ENCODE measurements at places on chromosomes 12 and 14.

DNA sequence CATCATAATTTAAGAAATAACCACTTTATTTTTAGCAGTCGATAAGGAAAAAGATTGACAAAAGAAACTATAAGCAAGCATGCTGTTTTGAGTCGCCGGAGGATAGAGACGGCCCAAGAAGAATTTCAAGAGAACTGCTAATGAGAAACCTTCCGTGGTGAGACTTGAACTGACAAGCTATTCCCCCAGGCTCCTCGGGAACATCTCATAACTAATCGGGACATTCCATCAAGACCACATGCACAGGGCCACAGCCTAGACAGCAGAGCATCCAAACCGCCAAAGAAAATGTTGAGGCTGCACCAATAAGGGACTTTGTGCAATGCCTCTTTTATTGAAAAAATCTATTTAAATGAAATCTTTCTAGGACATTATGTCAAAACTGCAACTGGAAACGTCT, 51.0 kb downstream of the YEATS4 start:
- DNase-seq, result no peak

GRCh38 chr12:3792623-3793288, 39.8 kb upstream of the CRACR2A start:
- DNase-seq, result no peak

- no peak for DNase-seq
These were observed 137.5 kb upstream of the KRAS start for GRCh38 chr12:25388183-25388582.

GRCh38 chr14:89773644-89774316, 180.8 kb downstream of the EFCAB11 start:
- DNase-seq, result no peak

GRCh38 chr12:46945591-46945990, 119.8 kb upstream of the SLC38A4 start:
- no peak for DNase-seq

DNA sequence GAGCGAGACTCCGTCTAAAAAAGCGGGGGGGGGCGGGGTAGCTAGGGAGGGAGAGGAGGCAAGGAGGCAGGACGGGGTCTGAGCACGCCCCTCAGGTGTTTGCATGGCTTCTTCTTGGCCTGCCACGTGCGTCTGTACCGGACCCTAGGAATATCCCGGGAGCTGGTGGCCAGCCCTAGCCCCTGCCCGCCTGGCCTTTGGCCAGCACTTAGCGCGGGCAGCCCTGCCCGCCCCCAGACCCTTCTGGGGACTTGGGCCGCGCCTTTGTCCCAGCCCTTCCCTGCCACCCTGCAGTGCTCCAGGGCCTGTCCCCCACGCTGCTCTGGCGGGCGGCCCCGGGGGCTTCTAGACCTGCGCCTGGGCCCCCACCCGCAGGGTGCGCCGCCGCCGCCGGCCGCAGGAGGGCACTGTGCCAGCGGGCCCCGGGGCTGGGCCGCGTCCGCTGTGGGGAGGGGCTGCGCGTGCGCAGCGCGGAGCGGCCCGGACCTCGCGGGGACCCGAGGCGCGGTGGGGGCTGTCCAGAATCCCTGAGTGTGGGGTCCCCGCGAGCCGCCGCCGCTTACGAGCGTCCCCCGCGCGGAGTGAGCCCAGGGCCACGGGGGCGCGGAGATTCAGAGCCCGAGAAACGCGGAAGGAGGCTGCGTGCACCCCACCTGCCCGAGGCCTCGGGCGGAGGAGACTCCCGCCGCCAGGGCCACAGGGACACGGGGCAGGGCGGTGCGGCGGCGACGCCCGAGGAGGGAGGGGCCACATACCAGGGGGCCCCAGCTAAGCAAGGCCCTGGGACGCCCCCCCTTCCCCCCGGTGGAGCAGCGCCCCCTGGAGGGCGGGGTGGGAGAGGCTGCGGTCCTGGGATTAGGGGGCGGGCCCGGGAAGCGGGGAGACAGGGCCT, 21.0 kb downstream of the SLC25A29 start:
- peak; percentile 48 for DNase-seq

GRCh38 chr12:30691122-30691879, 4.4 kb downstream of the IPO8 start:
- DNase-seq, result no peak

GRCh38 chr12:123058481-123058880, 78.0 kb downstream of the ARL6IP4 start:
- no peak for DNase-seq

GRCh38 chr14:22375321-22375930, 213.6 kb downstream of the DAD1 start:
- no peak for DNase-seq

- DNase-seq, result no peak
These were observed 7.7 kb upstream of the IFNG-AS1 start for GRCh38 chr12:67981287-67982162.

DNA sequence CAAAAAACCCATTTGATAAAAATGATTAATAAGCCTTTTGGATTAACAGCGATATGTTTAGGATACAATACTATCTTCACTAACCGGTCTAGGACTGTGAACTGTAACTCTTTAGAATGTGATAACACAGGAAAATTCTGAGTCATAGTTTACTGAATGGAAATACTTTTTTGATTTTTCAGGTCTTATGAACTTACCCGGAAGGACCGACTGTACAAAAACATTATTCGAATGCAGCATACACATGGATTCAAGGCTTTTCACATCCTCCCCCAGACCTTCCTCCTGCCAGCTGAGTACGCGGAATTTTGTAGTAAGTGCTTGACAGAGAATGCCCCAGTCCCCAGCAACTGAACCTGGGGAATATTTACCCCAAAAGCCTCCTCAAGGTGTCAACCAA, 29.0 kb downstream of the TTLL5 start:
- no peak for DNase-seq

- DNase-seq, result no peak
These were observed 16.1 kb upstream of the KRT80 start for GRCh38 chr12:52207895-52208294.

- no peak for DNase-seq
These were observed 155.4 kb upstream of the EGLN3 start for GRCh38 chr14:34106310-34106709.

DNA sequence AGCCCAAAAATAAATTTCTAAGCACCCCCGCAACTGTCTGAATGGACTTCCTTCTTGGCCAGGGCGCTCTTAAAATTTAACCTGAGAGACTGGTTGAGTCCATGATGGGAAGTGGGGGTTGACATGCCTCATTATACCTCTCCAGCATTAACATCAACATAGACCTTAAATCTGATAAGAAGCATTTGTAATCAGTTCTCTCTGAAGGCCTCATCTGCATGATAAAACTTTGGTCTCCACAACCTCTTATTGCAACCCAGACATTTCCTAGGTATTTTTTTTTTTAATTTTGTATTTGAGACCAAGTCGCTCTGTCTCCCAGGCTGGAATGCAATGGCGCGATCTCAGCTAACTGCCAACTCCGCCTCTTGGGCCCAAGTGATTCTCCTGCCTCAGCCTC, 10.4 kb upstream of the SLC8B1 start:
- no peak for DNase-seq

DNA sequence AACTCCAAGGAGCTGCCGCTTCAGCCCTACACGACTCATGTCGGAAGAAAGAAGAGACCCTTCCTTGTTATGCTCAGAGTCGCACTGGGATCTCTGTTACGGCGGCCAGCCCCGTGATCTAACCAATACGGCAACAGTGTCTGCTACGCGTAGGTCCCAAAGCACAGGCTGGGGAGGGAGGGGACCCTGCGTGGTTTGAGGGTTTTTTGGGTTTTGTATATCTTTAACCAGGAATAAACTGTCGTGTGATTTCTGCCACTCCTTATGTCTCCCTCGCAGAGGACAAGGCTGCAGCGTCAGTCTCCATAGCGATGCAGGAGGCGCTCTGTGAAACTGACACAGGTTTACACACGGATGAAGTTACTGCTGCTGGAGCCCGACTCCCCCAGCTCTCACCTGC, 60.0 kb upstream of the DIO3 start:
- no peak for DNase-seq

- DNase-seq, result no peak
These were observed 27.9 kb downstream of the ACTN1 start for GRCh38 chr14:68951035-68951797.

GRCh38 chr12:103139876-103140275, 182.4 kb downstream of the ASCL1 start:
- no peak for DNase-seq

DNA sequence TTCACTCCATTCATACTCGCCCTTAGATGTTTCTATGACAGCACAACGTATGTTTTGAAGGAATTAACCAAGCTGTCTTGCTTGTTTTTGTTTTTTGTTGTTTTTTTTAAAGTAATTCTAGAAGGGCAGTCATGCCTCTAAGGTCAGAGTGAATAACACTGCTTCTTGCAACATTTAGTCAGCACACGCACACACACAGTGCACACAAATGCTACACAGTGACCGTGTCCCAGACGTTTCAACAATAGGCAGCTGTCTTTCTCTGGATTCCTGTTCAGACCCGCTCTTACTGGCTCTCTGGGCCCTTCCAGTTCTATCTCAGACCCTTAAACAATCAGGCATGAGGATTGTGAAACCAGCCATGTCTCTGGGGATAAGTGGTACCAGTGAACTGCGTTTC, 351.0 kb upstream of the FKBP4 start:
- no peak for DNase-seq

DNA sequence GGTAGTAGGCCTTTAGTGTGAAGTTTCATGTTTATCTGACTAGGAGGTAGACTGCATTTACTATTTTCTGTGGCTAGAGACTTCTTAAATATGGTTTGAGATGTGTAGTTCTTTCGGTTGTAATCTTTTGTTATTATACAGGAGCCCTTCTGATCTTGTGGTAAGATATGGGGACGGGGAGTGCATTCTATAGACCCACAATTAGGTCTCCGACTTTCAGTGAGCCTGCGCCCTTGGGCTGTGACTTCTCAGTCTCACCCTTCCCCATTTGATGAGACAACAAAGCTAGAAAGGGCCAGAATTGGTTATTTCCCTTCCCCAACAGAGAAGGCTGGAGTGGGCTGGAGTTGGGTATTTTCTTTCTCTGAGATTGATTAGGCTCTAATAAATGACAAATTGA, 130.0 kb downstream of the MSRB3 start:
- DNase-seq, result no peak

DNA sequence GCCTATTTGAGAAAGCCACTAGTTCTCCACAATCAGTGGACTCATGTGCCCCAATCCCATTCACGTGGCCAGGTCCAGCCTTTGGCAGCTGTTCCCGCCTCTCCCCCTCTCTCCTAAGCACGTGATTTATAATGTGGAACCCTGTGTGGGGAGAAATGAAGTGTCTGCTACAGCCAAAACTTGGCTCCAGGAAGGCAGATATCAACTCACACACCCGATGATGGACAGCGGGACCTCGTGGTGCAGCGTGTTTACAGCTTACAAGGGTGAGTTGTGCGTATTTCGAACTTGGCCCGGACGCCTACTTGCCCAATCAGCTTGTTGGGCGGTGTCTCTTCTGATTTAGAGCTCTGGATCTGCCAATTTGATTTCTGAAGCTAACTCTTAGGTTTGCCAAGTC, 38.1 kb upstream of the FAM181A start:
- DNase-seq, result no peak

DNA sequence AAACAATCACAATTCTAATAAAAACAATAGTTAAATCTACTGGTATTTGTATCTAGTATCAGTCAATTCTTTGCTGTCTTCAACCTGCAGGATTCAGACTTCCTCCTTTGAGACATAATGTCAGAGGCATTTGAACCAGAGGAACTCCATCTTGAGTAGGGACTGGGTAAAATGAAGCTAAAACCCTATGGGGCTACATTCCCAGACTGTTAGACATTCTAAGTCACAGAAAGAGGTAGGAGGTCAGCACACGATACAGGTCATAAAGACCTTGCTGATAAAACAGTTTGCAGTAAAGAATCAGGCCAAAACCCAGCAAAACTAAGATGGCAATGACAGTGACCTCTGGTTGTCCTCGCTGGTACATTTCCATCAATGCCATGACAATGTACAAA, 48.2 kb upstream of the MAP3K9 start:
- DNase-seq, result no peak

DNA sequence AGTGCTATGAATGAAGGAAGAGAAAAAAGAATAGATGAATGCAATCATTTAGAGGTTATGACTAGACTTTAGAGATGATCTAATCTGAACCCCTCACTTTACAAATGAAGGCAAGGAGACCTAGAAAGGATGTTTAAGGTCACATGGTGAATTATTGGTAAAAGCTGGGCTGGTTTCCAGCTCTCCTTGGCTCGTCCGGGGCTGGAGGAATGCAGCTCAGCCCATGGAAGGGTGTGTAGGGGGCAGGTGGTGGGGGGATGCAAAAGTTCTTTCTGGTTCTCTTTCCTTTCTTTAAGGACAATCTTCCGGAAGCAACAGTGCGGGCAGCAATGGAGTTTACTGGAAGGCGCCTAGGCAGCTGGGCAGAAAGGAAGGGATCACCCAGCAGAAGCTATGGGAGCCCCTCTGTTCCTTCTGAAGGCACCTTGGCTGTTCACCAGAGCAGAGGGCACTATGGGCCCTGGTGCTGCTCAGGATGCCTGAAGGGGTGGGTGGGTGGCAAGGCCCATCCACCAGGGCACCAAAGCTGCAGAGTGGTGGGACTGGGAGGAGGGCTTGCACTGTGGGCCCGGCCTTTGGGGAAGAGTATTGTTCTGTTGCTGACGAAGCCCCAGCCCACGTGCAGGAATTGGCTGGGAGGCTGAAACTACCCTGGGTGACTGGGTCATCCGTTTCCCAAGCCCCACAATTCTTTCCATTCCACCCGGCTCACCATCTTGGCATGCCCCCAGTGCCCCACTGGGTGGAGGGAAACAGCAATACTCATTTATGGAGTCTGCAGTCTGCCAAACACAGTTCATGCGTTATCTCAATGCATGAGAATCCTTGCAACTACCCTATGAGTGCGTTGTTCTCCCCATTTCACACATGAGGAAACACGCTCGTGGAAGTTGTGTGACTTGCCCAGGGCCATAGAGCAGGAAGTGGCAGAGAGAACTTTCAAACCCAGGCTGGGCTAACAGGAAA, 78.2 kb downstream of the IRF2BPL start:
- no peak for DNase-seq

DNA sequence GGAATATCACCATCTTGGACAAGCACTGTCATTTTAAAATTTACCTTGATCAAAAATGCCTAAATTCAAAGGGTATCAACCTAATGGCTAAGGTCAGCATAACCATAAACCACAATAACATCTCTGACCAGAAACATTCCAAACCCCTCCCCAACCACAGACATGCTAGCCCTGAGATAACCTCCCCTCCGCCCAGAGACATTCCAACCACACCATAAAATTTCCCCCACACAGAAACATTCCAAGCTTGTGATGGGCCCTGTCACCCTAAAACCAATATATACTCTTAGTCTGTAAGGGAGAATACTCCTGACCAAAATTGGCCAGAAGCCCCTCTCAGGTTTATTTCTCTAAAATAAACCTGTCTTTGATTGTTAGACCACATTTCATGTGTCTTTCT, 17.7 kb downstream of the EPYC start:
- DNase-seq, result no peak

DNA sequence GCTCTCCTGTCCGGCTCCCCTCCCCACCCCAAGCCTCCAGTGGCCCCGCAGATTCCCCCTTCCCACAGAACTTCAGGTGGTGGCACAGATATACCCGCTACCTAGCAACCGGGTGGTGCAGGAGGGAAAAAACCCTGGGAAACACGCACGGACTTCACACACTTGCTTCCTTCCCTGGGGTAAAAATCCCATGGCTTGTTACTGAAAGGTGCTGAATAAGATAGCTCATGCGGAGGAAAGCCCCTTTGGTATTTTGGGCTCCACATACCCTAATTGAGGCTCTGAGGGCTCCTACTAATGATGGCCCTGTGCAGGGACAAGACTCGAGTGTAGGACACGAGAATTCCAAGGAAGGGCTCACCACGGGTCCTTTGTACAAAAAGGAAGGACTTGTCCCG, 869 bp upstream of the RIMBP2 start:
- no peak for DNase-seq

- no peak for DNase-seq
These were observed 235.2 kb upstream of the CRY1 start for GRCh38 chr12:107328442-107329133.

- no peak for DNase-seq
These were observed 166.1 kb downstream of the PAWR start for GRCh38 chr12:79524507-79525148.
